ENCODE measurements at places on chromosomes 12 and 14.

DNA sequence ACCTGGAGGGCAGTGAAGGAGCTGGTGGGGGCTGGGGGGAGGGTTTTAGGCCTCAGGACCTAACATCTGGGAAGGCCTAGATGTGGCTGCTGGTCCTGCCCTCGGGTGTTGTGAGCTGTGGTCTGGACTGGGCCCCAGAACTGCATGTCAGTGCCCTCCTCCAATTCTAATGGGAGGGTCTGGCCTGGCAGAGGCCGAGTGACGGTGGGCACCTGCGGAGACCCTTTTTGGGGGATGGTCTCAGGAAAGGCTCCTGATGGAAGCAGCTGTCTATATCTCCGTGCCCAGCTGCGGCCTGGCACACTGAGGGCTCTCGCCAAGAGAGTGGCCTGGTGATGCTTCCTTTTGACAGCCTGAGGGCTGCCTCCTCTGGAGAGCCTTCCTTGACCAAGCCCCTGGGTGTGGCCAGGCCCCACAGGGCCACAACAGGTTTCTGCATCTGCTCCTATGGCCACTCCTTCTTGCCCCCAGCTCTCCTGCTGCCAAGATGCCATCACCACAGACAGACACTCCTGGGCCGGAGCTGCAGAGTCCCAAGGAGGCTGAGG is 5.3 kb downstream of the EXOC3L4 start:
- DNase-seq = no peak

GRCh38 chr12:108704527-108704926 is 26.8 kb downstream of the CORO1C start:
- no peak for DNase-seq

DNA sequence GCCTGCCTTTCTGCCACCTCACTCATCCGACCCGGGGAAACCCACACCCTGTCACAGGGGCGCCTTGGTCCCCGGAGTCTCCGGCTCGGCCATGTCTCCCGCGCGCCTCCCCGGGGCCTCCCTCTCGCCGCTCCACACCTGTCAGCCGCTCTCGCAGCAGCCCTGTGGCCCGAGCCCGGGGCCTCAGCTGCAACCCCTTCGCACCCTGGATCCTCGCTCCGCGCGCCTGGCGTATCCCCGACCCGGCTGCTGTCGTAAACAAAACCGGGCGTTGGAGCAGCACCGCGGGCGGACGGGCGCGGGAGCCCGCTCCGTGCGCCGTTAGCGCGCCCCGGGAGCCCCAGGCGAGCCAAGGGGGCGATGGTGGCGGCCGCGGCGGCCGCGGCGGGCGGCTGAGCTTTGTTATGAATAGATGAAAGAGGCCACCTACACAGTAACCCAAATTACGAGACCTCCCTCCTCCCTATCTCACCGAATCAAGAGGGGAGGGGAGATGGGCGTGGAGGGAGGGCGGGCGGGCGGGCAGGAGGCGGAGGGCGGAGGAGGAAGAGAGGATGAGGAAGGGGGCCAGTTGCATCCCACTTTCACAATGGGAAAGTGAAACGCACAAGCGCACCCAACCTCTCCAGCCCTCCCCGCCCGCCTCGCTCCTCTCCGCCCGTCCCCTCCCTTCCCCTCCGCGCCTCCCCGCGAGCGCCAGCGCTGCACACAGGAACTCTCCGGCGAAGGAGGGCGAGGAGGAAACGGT is at the start of gene PLXNC1:
Gene PLXNC1, plus strand, starts transcription at position 587 of the 748 bp plus-strand sequence. CDS start 395 bp downstream, outside the sequence.
- DNase-seq = peak; percentile 76

DNA sequence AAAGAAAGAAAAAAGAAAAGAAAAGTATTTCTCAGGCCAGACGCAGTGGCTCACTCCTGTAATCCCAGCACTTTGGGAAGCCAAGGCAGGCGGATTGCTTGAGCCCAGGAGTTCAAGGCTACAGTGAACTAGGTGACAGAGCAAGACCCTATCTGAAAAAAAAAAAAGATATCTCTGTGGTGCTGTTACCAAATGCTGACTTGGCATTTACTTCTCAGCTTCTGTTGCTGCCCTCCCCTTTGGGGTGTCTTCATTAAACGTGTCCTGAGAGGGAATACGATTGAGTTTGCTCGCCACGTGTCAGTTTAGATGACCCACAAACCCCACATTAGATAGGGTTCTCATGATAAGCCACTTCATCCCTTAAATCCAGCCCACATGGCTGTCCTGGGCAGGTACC is 4.4 kb upstream of the POLR3B start:
- DNase-seq = no peak

DNA sequence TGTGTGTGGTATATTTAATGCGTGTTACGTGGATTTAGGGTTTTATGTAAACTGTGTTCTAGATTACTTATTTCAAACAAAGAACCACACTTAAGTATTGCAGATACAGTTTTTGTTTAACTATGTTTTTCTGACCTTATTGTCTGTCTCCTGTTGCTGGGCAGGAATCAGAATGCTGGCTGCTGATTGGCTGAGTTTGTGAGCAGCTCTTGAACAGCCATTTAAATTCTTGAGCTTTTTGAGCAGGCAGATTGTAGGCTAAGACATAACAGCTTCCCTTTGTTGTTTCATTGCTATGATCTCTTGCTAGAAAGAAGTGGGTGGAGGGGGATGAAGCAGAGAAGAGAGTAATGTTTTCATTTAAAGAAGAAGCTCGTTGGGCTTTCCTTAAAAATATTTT is 52.2 kb downstream of the ATF7IP start:
- peak; percentile 5 for DNase-seq

DNA sequence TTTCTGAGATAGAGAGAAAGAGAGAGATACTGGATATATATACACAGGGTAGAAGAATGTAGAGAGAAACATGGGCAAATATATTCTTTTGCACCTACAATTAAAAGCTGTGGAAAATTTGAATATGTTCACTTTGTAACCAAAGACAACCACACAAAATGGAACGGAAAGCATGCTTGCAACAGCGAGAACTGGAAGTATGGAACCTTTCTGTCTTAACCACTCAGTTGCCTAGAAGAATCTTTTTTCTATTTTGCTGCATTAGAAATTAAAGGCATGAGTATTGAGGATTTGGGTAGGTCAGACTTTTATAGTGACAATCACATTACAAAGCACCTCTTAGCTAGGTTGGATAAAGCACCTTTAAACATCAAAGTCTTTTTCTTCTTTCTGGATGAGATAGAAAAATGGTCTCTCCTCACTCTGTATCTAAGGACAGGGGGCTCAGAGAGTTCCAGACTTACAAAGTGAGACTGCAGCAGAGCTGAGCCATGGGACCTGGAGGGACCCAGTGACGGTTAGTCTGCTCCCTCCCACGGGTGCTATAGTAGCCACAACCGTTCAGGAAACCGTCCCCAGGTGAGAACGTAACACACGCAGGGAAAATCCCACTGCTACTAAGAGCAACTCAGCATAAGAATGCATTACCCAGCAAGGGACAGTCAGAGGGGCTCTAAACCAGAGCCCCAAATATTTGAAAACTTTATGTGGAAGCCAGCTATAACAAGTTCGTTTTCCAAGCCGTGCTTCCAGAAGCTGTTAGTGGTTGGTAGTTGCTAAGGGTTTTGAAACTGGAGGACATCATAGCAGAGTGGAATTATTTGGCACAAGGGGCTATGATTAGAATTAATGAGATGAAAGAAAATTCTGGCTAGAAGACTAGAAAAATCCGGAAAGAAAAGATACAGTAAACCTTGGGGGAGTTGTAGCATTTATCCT is 97.1 kb downstream of the DAD1 start:
- no peak for DNase-seq

- no peak for DNase-seq
Measured at GRCh38 chr14:33642691-33643244, 308.1 kb downstream of the EGLN3 start.

DNA sequence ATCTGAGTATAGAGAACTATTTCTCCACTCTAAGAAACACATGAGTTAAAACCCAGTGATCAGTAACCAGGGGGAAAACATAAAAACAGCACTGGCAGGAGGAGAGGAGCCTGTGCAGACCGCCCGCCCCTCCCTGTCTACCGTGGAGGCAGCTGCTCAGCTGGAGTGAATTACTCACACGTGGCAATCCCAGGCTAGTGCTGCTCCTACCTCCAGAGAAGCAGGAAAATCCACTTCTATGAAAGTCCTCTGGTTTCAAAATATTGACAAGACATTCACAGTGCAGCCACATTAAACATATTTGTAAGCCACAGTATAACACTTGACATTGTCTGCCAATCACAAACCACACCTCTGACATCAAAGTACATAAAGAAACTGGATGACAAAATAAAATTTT is 16.7 kb downstream of the TMEM132D start:
- DNase-seq = no peak

DNA sequence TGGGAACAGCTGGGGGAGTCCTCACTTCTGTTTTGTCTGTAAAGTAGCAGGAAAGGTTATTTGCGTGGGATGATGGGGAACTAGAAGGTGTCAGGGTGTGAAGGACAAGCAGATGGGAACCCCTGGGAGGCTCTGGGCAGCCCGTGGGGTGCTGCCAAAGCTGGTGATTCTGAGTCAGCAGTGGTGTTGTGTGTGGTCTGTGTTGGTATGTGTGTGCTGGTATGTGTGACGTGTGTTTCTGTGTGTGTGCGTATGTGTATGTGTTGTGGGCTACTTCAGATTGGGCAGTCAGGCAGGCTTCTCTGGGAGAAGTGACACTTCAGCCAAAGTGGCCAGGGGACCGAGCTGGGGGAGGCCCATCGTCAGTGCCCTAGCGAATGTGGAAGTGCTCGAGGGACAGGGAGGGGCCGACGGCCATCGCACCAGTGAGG is 15.3 kb upstream of the BDKRB2 start:
- no peak for DNase-seq

DNA sequence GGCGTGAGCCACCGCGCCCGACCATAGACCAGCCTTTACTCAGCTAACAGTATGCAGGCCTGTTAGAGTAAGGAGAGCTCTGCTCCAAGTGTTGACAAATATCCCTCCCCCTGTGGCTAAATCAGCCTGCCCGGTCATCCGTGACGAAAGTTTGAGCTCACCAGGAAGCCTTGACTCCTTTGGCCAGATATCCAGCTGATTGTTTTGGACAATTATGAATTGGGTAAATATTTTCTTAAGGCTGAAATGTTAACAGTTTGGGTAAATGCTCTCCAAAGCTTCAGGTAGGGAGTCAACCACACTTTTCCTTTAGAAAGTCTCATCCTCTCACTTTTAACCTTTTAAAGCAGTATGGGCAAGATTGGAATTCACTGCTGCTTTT is 157.9 kb downstream of the PAWR start:
- DNase-seq = no peak

DNA sequence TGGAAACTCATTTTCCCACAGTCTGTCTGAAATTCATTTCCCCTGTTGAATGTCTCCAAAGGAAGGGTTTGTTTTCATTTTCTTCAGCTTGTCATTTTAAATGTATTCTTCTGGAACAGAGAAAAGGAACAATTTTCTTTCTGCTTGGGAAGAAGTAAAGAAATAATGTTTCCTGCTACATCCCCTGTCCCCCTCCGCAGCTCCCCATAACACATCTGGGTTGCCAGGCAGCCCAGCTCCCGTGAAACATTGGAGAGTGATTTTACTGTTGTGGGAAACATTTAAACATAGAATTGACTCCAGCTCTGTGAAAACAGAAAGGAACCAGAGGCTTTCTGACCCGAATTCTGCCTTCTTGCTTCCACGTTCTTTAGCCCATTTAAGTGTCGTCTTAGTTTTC is 159.5 kb downstream of the TMEM132C start:
- no peak for DNase-seq

Data from GM12891 (cell line).